ENCODE measurements at places on chromosomes 12 and 14.

DNA sequence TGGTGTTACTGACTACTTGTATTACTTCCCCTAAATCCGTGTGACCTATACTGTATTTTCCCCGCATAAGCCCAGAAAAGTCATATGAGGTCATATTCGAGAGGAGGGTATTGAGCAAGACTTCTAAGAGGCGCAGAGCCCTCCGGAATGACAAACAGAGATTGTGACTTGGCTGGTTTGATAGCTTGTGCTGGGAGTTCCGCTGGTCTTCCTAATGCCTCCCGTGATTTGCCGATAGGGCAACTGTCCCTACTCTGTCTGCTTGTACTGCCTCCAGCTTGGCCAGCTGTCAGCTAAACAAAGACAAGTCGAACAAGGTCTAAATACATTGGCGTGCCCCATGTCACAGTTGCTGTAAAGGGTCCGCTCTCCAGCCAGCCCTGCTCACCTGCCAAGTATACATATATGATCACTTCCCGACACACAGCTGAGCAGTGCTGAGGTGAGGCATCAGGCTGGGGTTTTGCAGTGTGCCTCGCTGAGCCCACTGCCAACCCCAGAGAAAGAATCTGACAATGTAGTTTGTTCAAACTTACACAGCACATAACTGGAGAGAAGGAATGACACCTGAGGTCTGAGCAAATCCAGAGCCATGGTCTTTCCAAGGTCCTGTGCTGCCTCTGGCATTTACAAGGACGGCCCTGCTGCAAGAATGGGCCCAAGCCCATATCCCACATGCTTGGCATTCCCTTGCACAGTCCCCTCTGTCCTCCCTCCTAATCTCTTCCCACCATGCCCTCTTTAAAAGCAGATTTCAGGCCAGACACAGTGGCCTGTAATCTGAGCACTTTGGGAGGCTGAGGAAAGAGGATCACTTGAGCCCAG is 23.7 kb downstream of the LGMN start:
- DNase-seq: no peak

DNA sequence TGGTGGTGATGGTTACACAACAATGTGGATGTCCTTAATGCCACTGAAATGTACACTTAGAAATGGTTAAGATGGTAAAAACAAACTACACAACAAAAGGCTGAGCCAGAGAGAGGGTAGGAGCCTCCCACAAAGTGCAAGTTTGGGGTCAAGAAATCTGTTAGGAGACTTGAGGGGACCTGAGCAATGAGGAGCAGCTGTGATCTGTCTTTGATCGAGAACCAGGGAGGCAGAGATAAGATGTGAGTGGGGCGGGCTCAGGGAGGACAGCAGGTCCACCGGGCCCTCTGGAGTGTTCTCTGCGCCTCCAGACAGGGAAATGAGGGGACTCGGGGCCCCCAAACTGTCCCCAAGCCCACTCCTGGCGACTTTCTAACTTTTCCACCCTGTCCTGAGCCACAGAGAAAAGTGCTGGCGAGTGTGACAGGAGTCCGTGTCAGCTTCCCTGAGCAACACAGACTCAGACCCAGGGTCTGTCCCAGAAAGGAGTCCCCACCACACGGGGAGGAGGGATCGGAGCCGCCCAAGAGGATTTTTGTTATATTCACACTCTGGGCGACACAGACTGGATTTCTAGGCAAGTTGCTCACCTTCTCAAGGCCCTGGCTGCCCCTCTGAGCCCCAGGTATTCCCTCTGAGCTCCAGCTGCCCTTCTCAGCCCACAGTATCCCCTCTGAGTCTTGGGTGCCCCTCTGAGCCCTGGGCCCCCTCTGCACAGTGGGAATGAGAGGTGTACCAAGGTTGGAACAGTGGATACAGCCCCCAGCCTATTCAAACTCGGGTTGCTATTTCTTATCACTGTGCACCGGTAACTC is 11.5 kb upstream of the SCARB1 start:
- DNase-seq: no peak

DNA sequence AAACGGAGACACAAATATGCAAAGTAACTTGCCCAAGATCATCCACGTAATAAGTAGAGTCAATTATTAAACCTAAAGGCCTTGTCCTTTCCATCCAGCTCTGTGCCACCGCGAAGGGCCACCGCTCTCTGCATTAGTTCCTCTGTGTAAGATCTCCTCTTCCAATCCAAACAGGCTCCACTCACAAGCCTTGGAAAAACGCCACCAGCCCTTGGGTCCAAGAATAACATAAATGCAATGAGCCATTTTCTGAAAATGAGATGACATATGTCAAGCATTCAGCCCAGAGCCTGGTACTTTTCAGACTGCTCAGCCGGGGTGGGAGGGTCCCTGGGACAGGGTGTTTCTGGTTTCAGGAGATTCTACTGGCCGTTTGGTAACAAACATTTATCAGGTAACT is 30.0 kb downstream of the DGLUCY start:
- no peak for DNase-seq

DNA sequence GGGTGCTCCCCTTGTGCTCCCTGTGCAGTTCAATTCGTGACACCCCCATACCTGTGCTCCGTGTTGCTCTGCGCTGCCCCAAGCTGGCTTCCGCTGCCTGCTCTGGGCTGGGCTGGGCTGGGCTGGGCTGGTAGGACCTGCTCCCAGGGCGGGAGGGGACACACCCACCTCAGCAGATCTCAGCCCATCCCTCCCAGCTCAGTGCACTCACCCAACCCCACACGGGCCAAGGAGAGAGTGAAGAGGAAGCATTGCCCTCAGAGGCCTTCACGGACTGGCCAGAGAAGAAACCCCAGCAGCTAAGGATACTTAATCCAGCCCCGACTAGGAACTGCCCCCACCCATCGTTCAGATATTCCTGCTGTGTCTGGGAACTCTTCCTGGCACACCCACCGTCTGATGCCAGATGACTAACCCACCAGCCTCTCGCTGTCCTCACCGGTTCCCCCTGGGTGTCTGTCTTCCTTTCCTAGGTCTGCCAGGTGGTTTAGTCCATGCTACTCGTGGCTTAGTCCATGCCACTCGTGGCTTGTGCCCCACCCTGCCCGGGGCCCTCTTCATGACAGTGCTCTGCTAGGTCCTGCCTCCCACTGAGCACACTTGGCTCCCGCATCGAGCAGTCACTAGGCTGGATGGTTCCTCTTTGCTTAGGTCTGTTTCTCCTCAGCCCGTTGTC is at the start of gene LPAR5:
LPAR5 (minus strand) TSS at position 104 of the 676 bp plus-strand sequence. CDS start 14,711 bp downstream, outside the sequence.
- DNase-seq: no peak

DNA sequence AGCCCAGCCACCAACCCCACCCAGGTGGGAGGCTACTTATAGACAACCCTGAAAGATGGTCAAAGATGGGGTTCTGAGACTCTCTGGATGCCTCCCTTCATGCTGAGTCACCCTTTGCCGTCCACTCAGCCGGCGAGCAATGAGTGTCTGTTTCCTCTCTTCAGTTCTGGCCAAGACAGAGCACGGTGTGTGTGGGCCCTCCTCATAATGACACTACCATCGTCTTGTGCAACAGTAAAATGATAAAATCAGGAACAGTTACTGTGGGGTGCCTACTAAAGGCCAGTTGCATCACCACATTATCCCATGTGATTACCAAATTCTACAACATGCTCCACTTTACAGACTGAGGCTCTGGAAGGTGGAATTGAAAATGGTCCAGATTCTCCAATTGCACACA is 7.0 kb upstream of the BDKRB1 start:
- no peak for DNase-seq

DNA sequence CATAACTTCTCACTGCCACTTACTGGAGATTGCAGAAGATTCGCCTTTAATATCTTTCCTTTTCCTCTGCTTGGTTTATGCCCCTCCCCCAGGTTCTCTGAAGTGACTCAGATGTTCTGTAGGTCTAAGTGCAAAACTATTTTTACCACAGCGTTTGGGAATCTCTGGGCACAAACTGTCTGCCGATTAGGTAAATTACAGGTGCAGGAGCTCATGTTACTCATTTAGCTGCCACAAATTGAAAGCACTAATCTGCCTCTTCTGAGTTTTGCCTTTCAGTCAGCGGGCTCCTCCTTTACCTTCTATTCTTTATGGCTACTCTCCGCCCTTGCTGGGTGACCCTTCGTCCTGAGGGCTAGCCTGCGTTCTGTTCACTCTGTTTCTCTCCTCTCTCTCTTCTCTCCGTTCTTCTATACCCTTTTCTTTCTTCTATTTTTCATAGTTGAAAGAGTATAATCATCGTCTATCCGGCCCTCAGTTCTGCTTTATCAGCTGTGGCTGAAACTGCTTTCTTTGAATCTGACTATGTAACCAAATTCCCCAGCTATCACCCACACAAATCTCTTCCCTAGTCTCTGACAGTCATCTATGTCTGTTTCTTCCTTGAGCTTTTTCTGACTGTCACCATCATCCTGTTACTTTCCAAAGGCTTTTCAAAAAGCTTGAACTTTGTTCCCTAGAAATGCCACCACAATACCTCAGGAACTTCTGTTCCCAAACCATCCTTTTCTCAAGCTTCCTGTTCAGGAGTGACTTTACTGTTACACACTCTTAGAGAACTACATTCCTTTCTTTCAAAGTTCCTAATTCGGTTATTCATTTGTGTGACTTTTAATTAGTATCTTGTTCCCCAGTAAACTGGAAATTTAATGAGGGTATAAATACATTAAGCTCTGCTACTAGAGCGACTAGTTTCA is 4.3 kb upstream of the MYF6 start:
- DNase-seq: no peak

- DNase-seq: no peak
Observed at GRCh38 chr14:24794644-24795305, 160.8 kb upstream of the GZMB start.

- no peak for DNase-seq
Observed at GRCh38 chr12:93127582-93128331, 198.7 kb upstream of the EEA1 start.

- DNase-seq: no peak
Observed at GRCh38 chr12:89475203-89475990, 49.2 kb downstream of the GALNT4 start.

DNA sequence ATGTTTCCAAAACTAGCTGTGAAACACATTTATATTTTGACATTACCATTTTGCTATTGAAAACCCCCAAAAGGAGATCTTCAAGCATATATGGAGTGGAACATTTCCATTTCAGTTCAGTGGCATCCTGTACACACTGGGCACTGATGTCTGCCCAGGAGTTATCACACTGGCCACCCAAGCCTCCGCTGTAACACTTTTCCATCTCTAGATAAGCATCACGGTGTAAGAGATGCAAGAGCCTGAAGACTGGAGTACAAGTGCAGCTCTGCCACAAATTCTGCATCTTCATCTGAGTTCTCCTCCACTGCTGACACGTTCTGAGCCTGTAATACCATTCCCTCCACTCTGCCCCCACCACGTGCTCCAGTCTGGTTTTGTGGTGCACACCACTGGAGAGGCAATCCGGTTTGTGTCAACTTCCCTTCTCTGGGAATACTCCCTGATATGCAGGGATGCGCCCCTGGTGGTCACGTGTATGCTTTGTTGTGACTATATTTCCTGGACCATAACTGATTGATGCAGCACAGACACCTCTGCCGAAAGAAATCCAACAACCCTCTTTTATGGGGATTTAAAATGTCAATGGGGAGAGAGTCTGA is 12.7 kb downstream of the SPTLC2 start:
- no peak for DNase-seq

- DNase-seq: no peak
Observed at GRCh38 chr14:89302396-89302950, 114.6 kb downstream of the FOXN3 start.
